ENCODE measurements at places on chromosomes 5 and 9.

DNA sequence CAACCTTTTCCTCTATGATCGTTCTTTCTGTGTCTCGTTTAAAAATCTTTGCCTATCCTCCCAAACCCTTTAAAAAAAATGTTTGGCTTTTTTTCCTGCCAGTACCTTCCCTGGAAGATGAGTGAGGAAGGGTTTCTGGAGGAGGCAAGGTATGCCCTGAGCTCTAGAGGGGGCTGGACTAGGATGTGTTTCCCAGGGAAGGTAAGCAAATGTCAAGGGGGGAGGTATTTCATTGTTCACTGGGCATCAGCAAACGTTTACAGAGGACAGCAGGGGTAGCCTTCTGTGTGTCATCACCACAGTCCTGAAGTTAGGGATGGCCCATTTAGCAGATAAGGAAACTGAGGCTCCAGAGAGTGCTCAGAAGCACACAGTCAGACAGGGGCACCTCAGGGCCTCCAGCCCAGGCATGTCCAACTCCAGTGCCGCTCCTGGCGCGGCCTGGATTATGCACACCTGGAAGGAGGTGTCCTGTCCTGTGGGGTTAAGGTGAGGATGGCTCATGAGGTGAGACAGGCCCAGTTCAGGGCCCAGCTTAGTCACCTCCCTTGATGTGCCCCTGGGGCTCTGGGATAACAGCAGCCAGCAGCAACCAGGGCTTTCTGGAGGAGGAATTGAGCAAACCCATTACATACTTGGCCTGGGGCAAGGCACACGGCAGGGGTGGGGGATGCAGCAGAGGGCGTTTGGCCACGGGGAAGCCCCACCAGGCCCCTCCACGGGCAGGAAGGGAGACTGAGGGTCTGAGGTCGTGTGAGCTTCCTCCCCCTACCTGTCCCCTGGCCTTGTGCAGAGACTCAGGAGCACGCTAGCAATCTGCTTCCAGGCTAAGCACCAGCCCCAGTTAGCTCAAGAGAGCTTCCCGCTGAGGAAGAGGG lies 100.3 kb upstream of the LMX1B start:
- no peak for DNase-seq

DNA sequence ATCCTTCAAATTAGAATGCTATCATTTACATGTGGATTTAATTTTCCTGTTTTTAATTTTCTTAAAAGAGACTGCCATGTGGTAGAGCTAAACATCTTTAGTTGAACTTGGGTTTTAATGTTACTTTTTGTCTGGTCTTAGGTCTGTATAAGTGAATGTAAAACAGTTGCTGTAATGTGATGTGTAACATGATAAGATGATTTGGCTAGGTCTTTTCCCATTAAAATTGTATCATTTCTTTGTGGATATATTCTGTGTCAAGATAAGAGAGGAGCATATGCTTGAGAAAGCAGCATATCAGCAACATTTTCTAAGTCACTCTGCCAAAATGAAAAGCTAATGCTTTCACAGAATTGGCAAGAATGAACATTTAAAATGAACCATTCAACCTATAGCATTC lies 18.5 kb downstream of the TMEM167A start:
- DNase-seq = no peak

GRCh38 chr5:126656401-126657007 lies 55.8 kb downstream of the PHAX start:
- DNase-seq = no peak

DNA sequence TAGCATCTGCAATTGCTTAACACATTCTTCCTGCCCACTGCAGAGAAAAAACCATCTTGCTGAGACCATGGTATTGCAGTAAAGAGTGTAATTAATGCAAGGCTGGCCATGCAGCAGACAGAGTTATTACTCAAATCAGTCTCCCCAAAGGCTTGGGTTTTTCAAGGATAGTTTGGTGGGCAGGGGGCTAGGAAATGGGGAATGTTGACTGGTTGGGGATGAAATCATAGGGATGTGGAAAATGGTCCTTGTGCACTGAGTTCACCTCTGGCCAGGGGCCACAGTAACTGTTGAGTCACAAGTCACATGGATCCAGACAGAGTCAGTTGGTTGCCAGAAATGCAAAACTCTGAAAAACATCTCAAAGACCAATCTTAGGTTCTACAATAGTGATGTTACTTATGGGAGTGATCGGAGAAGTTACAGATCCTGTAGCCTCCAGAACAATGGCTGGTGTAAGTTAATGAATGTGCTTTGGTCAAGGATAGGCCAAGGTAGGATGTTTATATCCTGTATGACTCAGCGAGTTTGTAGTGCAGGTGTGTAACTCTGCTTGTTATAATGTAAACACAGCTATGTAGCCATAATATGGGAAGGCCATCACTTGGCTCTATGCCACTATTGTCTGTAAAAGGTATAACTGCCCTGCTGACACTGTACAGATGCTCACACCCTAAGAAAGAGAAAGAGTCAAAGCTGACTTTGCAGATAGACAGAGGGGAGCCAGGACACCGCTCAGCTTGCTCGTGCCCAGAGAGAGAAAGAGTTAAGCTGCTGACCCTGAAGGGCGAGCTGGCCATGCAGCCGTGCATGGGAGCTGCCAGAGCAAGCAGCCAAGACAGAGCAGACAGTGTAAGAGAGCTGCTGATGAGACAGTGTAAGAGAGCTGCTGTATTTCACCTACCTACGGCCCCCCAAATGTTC lies 27.2 kb downstream of the C9orf152 start:
- no peak for DNase-seq

- DNase-seq = no peak
Observed at GRCh38 chr5:135213466-135214239, 179.6 kb upstream of the PITX1 start.

- no peak for DNase-seq
Observed at GRCh38 chr5:148939676-148940075, 113.3 kb downstream of the ADRB2 start.

DNA sequence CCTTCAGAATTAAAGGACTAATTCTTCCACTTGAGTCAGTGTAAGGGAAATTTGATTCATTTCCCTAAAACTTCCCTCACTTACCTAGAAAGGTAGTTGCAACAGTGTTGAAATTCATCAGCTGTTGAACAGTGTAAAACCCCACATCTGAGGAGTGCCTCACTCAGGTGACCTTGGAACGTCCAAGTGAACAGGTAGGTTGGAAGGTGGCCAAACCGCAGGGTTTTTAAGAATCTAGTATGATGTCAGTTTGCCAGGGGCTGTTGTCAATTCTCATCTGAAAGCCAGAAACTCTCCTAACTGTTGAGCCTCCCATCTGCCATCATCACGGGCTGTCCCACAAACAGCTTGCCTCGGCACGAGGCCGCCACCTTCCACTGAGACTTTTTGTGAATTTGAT lies 105.7 kb downstream of the TMEM174 start:
- DNase-seq = no peak

DNA sequence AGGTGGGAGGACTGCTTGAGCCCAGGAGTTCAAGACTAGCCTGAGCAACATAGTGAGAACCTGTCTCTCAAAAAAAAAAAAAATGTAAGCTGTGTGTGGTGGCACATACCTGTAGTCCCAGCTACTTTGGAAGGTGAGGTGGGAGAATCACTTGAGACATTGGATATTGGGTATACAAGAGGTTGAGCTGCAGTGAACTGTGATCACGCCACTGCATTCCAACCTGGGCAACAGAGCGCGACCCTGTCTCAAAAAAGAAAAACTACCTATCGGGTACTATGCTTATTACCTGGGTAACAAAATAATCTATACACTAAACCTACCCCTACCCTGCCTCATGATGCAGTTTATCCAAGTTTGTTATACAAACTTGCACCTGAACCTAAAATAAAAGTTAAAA lies 64.9 kb downstream of the AOPEP start:
- no peak for DNase-seq

- DNase-seq = no peak
Observed at GRCh38 chr9:24451346-24451745, 94.4 kb downstream of the IZUMO3 start.

DNA sequence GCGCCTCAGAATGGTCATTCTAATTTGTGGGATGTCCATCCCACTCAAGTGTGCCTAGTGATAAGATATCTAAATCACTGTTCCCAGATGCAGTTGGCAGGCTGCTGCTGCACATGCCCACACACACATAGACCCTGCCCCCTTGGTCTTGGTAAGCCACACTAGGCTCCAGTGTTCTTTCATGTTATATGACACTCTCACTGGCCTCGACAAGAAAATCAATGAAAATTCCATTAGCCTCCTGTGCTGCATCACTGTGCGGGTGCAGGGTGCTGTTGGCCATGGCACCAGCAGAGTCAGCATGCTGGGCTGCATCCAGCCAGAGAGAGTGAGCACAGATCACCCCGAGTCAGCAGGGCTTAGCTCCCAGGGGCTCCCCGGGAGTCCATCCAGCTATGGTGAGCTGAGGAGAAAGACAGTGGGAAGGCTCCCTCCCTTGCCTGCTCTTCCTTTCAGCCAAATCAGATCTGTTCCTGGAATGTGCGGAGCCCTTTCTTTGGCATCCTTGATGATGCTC lies 59.9 kb downstream of the ABLIM3 start:
- DNase-seq = no peak

DNA sequence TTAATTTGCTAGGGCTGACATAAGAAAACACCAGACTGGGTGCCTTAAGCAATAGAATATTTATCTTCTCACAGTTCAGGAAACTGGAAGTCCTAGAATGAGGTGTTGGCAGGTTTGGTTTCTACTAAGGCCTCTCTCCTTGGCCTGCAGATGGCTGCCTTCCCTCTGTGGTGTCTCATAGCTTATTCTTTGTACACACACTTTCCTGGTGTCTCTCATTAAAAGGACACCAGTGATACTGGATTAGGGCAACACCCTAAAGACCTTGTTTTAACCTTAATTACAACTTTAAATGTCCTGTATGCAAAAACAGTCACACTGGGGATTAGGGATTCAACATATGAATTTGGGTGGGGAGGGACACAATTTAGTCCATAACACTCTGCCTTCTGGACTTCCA lies 25.1 kb downstream of the NUTM2F start:
- DNase-seq = no peak

GRCh38 chr9:90860826-90861225 lies 59.2 kb downstream of the SYK start:
- DNase-seq = no peak

GRCh38 chr5:88459971-88460370 lies 191.3 kb upstream of the TMEM161B start:
- no peak for DNase-seq

GRCh38 chr5:59337240-59337639 lies 556.3 kb downstream of the PDE4D start:
- DNase-seq = peak; percentile 20

GRCh38 chr5:176621661-176622079 lies 8.7 kb downstream of the SNCB start:
- no peak for DNase-seq

- no peak for DNase-seq
Observed at GRCh38 chr5:116272281-116272941, 187.6 kb downstream of the COMMD10 start.

DNA sequence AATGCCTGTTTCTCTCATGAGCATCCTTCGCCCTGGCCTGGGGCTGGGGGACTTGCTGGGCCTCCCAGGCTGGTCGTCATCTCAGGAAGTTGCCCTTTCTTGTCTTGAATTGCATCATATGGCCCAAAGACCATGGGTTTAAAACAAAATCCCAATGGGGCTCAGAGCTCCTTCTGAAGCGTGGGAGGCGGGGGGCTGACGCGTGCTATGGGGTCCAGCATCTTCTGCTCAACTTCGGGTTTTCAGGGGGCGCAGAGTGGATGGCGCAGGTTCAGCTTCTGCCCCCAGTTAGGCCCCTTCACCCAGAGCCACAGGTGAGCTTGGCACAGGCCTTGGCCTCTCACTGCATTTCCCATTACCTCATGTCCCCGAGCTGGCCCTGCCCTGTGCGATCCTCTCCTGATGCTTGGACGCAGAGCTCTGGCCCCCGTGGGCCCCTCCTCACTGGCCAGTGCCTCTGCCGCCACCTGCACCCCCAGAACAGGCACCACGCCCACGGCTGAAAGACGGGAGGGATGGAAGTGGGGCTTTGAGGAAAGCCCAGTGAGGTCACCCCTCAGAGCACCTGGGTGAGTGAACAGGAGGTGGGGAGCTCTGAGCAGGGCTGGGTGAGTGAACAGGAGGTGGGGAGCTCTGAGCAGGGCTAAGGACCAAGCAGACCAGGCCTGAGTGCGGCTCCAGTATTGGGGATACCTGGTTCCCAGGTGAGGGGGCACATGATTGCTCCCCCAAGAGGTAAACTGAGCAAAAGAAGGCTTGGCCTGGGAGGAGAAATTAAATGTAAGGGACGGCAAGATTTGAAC lies 56.0 kb downstream of the TRIP13 start:
- no peak for DNase-seq

DNA sequence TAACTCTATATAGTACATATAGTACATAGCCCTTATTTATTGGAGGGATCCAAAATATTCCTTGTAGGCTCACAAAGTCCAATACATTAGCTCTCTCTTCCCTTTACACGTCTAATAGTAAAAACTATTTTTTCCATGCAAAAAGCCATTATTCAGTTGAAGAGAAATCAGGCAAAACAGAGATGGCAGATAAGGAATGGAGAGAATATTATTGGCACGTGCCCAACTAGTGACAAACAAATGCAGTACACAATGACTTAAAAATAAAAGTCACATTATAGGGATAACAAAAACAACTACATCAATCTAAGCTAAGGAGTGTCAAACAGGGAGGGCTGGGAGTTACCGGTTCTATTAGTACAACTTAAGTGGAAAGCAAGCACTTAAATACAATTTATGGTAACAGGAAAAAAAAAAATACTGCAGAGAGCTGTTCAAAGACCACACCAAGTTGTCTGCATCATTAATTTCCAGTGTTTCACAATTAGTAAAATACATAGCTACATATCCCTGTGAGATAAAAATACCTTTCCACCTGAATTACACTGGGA lies 4.1 kb upstream of the SCAI start:
- no peak for DNase-seq

DNA sequence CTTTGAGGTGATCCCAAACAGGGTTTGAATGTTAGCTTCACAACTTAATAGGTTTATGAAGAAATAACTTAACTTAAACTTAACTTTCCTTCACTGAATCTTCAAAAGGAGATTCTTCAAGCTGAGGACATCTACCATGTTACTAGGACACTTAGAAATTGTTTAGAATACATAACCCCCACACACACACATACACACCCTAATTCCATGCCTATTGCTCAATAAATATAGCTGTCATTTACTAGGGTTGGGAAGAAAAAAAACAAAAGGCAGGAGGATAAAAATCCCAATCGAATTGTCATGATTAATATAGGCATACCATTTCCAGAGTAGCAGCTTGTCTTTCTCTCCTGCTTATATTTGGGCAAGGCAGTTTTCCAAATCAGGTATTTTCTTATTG lies 68.3 kb downstream of the ALDH1A1 start:
- no peak for DNase-seq

- no peak for DNase-seq
Observed at GRCh38 chr9:134283111-134283515, 43.1 kb upstream of the RXRA start.

- no peak for DNase-seq
Observed at GRCh38 chr5:100771181-100771580, 131.9 kb downstream of the ST8SIA4 start.

GRCh38 chr9:3521966-3522365 lies 3.8 kb downstream of the RFX3 start:
- no peak for DNase-seq

- peak; percentile 83 for DNase-seq
Observed at GRCh38 chr5:50711280-50711679, 44.8 kb downstream of the PARP8 start.
